Activated T-cell treated with anti-CD3 and anti-CD28 coated beads for 1 hour (primary cell): ENCODE measurements at places on chromosomes 1 and 21.

- no peak for DNase-seq
Observed at GRCh38 chr1:54237586-54237985, 37.6 kb downstream of the MRPL37 start.

GRCh38 chr1:114008480-114008941 is 29.2 kb downstream of the OLFML3 start:
- DNase-seq: no peak

DNA sequence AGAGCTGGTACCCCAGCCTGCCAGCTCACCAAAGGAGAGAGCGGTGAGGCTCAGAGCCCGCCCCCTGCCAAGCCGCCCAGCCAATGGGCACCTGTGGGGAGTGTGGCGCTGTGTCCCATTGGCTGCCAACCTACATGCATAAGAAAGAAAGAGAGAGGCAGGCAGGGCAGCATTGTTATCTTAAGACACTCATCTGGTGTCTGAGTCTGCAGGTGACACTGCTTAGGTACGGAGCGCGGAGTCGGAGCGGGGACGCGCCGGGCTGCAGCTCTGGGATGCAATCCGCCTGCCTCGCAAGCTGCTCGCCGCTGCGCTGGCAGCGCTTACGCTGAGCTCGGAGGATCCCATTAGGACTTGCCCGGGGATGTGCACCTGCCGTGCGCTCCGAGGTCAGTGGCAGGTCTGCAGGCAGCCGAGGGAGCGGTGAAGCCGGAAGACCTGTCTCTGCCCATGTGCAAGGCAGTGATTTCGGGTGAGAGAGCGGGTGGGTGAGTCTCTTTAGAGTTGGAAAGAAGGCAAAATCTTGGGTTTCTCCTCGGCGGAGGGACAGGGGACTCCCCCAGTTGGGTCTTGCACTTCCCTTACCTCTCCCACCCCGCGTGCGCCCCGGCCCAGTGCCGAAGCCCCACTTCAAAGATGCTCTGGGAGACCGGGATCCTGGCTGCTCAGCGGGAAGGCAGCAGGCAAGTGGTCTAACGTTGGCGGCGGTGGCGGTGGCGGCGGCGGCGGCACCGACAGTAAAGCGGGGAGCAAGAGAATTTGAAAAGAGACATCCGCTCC is at the start of gene BRINP2:
TSS of gene BRINP2 (plus strand) at position 203 of the 780 bp plus-strand sequence. CDS start 58,919 bp downstream, outside the sequence.
- DNase-seq: no peak

DNA sequence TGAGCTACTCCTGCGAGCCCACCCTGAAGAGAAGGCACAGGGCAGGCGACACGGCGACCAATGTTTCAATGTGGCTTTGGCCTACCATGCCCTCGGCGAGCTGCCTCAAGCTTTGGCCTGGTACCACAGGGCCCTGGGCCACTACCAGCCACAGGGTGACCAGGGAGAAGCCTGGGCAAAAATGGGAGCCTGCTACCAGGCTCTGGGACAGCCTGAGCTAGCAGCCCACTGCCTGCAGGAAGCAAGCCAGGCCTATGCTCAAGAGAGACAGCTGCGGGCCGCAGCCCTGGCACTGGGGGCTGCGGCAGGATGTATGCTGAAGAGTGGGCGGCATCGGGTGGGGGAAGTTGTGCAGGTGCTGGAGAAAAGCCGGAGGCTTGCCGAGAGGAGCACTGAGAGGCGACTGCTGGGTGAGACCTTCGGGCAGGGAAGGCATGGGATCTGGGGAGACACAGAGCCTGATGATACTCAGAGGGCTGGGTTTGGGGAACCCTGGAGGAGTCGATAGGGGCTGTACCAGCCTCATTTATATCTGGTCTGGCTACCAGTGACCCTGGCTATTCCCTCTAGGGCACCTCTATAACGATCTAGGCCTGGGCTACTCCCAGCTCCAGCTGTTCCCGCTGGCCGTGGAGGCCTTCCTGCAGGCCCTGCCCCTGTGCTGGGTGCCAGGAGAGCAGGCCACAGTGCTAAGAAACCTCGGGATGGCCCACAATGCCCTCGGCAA is 2.3 kb downstream of the TTC24 start:
- peak; percentile 18 for DNase-seq

GRCh38 chr1:38179483-38179882 is 132.9 kb upstream of the POU3F1 start:
- no peak for DNase-seq

DNA sequence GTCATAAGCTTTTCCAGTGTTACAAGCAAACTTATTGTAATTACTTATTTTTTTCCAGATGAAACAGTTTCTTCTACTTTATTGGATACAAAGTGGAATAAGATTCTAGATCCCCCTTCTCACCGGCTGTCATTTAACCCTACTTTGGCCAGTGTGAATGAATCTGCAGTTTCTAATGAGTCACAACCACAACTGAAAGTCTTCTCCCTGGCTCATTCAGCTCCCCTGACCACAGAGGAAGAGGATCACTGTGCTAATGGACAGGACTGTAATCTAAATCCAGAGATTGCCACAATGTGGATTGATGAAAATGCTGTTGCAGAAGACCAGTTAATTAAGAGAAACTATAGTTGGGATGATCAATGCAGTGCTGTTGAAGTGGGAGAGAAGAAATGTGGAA is 95.5 kb downstream of the ZFYVE9 start:
- no peak for DNase-seq

DNA sequence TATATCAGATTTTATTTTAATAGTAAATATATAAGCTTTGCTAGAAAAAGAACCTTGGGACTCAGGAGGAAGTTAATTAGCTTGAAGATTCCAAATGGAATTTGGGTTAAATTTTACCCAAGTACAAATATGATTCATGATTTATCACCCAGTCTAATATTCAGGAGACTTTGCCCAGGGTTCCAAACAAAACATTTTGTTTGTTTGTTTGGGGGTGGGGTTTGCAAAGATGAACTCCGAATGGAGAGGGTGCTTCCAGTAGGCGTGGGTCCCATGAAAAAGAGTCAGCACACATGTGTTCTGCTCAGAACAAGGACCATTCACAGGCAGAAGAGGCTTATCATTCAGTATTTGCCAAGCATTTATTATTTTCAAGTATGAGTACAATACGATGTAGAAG is 23.5 kb downstream of the KCNT2 start:
- DNase-seq: no peak

- DNase-seq: no peak
Observed at GRCh38 chr1:99534638-99534930, 111.3 kb upstream of the PALMD start.

DNA sequence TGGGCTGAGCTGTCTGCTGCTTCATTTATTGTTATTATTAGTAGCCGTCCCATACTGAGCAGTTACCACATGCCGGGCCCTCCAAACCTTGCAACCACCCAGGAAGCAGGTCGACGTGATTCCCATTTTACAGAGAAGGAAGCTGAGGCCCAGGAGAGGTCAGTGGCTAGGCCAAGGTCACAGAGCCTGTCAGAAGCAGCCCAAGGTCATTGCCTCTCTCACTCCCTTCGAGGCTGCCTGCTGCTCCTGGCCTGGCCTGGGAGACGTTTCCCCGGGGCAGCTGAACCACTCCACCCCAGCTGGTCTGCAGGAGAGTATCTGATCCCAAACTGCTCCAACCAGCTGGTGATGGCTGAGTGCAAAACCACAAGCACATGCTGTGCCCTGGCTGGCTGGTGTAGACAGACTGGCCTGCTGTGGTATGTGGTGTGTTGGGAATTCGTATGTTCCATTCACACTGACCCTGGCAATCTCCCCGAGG is 6.5 kb downstream of the PADI4 start:
- DNase-seq: no peak

DNA sequence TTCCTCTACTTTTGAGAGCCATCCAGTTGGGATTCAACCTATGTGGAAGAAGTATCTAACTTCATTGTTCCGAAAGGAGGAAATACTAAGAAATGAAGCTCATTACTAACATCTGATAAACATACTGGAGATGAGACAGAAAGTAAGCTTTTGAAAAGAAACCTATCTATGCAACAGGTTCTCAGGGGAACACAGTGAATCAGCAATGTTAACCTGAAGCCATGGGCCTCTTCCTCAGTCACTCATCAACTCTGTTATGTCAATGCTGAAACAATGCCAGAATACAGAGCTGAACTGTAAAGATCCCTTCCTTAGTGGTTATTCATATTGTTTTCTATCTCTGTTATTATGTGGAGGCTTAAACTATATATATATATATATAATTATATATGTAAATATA is 55.5 kb upstream of the ESRRG start:
- DNase-seq: no peak

GRCh38 chr1:33036051-33036525 is 595 bp downstream of the AK2 start:
- no peak for DNase-seq

GRCh38 chr1:90809093-90809492 is 92.0 kb upstream of the BARHL2 start:
- DNase-seq: no peak

DNA sequence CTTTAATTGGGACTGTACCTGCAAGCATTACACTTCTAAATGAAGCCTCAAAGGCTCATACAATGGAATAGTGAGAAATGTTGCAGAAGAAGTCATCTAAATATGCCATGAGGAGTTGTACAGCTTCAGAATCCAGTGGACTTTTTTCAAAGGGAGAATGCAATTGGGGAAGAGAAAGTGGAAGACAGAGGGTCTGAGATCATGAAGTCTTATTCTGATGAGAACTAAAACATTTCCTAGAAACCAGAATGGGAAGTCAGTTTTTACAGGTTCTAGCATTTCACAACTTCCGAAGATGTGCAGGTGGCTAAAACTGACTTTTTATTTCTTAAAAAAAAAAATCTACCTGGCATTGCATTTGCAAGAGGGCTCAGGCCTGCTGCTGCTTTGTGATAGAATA is 424.4 kb upstream of the RUNX1 start:
- no peak for DNase-seq

DNA sequence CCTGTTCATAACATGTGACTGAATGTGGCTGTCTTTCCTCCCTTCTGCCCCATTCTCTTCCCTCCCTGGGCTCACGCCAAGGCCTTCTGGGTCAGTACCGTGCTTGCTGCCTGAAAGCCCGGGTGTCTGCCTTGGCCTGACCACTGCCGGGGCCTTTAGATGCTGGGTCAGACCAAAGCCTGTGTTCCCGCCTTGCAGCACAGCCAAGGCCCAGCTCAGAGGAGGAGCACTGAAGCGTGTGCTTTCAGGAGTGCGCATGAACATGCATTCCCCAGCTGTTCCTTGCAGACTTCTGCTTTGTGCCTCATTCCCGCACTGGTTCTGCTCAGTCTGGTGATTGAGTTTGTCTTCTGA is 27.0 kb upstream of the SARS1 start:
- DNase-seq: no peak

- DNase-seq: no peak
Observed at GRCh38 chr1:42938645-42939615, 19.7 kb downstream of the SLC2A1 start.

- no peak for DNase-seq
Observed at GRCh38 chr1:183443011-183443410, 24.8 kb upstream of the NMNAT2 start.
